ENCODE measurements at places on chromosomes 13 and 19. TPM values are rescaled to one million over a fixed set of nuclear protein-coding genes. Genes with fewer than 3 reads are reported as not detected.
A peak's percentile ranks its signal among the peaks of the same experiment; 100 is the strongest.

GRCh38 chr13:85230691-85231093 is 568.5 kb downstream of the SLITRK6 start:
- H3K27me3 ChIP-seq, result no peaks in the 10 kb centered on the region
- no peak overlapping the region for H3K4me3 ChIP-seq
- no peak overlapping the region for H3K27ac ChIP-seq

GRCh38 chr13:111490611-111491010 is 170.2 kb downstream of the TEX29 start:
- H3K4me3 ChIP-seq, result no peak overlapping the region
- peaks cover 3% of the 10 kb centered on the region for H3K27me3 ChIP-seq
- H3K27ac ChIP-seq, result no peak overlapping the region
- DNase-seq, result no peak
- no peaks in the 10 kb centered on the region for H3K4me1 ChIP-seq
- H3K36me3 ChIP-seq, result no peaks in the 10 kb centered on the region

Gene SHISA2
- total RNA-seq, result 5.5 TPM

DNA sequence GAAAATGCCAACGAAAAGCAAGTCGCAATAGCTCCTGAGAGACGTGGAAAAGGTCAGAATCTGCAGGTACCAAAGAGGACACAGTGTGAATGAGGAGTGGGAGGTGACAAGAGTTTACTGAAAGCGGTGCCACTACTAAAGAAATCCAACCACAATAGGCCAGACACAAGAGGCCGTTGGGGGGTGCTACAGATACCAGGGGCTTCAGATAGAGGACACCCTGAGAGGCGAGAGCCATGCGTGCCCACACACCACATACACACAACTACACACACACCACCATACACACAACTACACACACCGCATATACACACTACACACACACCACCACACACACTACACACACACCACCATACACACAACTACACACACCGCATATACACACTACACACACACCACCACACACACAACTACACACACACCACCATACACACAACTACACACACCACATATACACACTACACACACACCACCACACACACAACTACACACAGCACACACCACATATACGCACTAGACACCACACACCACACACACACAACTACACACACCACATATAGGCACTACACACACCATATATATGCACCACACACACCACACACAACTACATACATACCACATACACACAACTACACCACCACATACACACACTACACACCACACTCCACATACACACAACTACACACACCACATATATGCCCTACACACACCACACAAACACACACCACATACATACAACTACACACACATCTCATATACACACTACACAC is 28.5 kb downstream of the CRYL1 start:
- H3K27me3 ChIP-seq, result no peaks in the 10 kb centered on the region
- no peak overlapping the region for H3K4me3 ChIP-seq

DNA sequence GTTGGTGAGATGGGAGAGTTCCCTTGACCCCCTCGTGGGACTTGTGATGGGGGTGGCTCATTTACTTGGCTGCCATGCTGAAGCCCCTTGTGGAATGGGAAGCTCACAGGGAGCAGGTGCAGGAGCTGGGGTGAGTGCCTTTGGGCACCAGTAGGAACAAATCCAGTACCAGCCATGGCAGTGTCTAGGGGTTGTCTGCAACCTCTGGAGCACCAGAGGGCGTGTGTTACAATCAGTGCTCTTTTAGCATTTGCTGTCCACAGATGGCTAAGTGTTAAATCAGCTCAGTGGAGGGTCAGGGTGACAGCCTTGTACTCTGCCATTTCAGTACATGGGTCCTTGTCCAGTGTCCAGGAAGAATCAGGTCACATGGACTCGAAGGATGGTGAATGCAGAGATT is 75.6 kb downstream of the ATP8A2 start:
- H3K36me3 ChIP-seq, result no peaks in the 10 kb centered on the region
- no peaks in the 10 kb centered on the region for H3K4me1 ChIP-seq
- H3K27ac ChIP-seq, result no peak overlapping the region
- DNase-seq, result no peak
- no peaks in the 10 kb centered on the region for H3K27me3 ChIP-seq

DNA sequence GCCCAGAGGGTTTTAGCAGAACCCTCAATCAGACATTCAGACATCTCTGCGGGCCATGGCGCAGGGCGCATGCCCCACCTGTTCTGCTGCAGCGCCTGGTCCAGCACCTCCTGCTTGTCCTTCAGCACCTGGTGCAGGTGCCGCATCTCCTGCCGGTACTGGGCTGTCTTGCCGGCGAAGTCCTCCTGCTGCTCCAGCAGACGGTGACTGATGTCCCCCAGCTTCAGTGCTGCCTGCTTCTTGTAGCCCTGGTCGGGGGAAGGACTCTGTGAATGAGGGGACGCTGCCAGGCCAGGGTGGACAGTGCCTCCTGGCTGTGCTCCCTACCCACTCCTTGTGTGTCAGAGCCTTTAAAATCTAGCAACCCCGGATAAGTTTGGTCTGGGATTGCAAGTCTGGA is 12.2 kb upstream of the SLC7A9 start:
- H3K27ac ChIP-seq, result no peak overlapping the region
- H3K4me3 ChIP-seq, result no peak overlapping the region
- H3K27me3 ChIP-seq, result no peaks in the 10 kb centered on the region
- peaks cover 7% of the 10 kb centered on the region for H3K4me1 ChIP-seq
- DNase-seq, result no peak

DNA sequence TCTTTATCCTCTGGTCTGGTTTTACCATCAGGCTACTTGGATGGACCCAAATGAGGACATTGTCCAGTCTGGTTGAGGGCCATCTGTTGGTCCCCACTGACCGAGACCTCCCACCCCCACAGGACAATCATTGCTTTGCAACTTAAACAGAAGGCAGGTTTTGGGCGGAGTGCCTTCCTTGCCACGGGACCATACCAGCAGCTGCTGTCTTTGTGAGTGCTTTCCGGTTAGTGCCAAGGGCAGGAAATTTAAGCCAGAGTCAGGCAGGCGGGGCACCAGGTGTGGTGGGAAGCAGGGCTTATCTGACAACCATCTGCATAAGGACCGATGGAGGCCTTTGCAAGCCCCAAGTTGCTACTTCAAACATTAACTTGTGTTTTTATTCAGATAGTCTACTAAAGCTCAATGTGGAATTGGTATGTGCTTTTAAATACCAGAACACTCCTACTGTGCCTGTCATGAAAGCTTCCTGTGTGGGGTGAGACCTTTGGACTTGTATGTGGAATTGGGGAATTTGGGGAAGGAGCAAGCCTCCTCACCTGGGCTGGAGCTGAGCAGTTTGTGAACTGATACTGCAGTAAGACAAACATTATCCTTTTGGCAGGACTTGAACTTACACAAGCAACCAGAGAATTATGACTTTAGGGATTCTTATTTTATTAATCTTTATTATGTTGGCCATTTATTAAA is 39.3 kb upstream of the UBE2L5 start:
- peaks cover 3% of the 10 kb centered on the region for H3K27me3 ChIP-seq
- no peak for DNase-seq
- H3K36me3 ChIP-seq, result no peaks in the 10 kb centered on the region
- H3K4me1 ChIP-seq, result no peaks in the 10 kb centered on the region
- no peak overlapping the region for H3K4me3 ChIP-seq

DNA sequence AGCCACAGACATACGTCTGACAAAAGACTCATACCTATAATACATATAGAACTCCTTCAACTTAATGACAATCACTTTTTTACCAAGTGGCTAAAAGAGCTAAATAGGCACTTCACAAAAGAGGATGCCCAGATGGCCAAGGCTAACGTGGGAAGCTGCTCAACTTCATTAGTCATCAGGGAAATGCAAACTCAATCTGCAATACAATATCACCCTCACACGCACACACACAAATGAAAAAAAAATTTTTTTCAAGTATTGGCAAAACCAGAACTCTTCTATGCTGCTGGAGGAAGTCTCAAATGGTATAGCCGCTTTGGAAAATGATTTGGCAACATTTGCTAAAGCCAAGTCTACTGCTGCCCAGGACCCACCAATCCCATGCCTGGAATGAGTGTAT is 14.6 kb upstream of the DNMT1 start:
- no peak overlapping the region for H3K27ac ChIP-seq
- peak; percentile 70 for DNase-seq
- no peak overlapping the region for H3K4me3 ChIP-seq
- no peaks in the 10 kb centered on the region for H3K27me3 ChIP-seq
- H3K4me1 ChIP-seq, result peaks cover 19% of the 10 kb centered on the region
- no peaks in the 10 kb centered on the region for H3K36me3 ChIP-seq

DNA sequence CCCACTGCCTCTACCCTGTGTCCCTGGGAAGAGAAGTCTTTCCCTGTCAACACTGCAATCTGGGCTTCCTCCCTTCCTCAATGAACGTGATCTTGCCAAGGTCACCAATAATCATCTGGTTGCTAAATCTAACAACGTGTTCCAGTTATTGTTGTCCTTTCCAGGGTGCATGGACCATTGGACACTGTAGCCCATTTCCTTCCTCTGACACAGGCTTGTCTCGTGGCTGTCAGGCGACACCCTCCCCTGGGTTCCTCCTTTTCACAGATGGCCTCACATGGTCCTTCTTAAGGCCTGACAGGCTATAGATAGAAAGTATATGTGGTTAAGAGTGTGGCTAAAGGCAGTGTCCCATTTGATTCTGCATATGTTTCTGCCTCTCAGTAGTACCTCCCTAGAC is 67.7 kb upstream of the STARD13 start:
- no peak for DNase-seq
- no peaks in the 10 kb centered on the region for H3K36me3 ChIP-seq
- no peaks in the 10 kb centered on the region for H3K27me3 ChIP-seq

- H3K36me3 ChIP-seq, result no peaks in the 10 kb centered on the region
- no peak overlapping the region for H3K4me3 ChIP-seq
- DNase-seq, result no peak
- H3K27me3 ChIP-seq, result no peaks in the 10 kb centered on the region
- no peaks in the 10 kb centered on the region for H3K4me1 ChIP-seq
- H3K27ac ChIP-seq, result no peak overlapping the region
Observed at GRCh38 chr13:110984381-110984780, 69.5 kb upstream of the ANKRD10 start.

- H3K4me1 ChIP-seq, result no peaks in the 10 kb centered on the region
- no peak overlapping the region for H3K4me3 ChIP-seq
- no peak overlapping the region for H3K27ac ChIP-seq
Observed at GRCh38 chr13:54449922-54450321, 1421.3 kb downstream of the OLFM4 start.

GRCh38 chr13:74870865-74871264 is 611.1 kb downstream of the TBC1D4 start:
- DNase-seq, result no peak
- H3K4me1 ChIP-seq, result no peaks in the 10 kb centered on the region
- no peaks in the 10 kb centered on the region for H3K27me3 ChIP-seq
- no peaks in the 10 kb centered on the region for H3K36me3 ChIP-seq

Gene CERS1
- 6.8 TPM for total RNA-seq

- DNase-seq, result no peak
- H3K27me3 ChIP-seq, result no peaks in the 10 kb centered on the region
- no peak overlapping the region for H3K27ac ChIP-seq
- no peaks in the 10 kb centered on the region for H3K36me3 ChIP-seq
- H3K4me1 ChIP-seq, result no peaks in the 10 kb centered on the region
- H3K4me3 ChIP-seq, result no peak overlapping the region
Observed at GRCh38 chr13:90591260-90591926, 756.1 kb upstream of the MIR17HG start.

GRCh38 chr19:47614021-47614295 is 5.0 kb downstream of the BICRA start:
- no peaks in the 10 kb centered on the region for H3K27me3 ChIP-seq
- no peaks in the 10 kb centered on the region for H3K36me3 ChIP-seq
- peaks cover 24% of the 10 kb centered on the region for H3K4me1 ChIP-seq
- H3K4me3 ChIP-seq, result no peak overlapping the region

- no peak overlapping the region for H3K27ac ChIP-seq
- DNase-seq, result peak; percentile 8
- H3K36me3 ChIP-seq, result no peaks in the 10 kb centered on the region
- no peaks in the 10 kb centered on the region for H3K4me1 ChIP-seq
Observed at GRCh38 chr13:43113603-43114002, 90.2 kb downstream of the DNAJC15 start.

DNA sequence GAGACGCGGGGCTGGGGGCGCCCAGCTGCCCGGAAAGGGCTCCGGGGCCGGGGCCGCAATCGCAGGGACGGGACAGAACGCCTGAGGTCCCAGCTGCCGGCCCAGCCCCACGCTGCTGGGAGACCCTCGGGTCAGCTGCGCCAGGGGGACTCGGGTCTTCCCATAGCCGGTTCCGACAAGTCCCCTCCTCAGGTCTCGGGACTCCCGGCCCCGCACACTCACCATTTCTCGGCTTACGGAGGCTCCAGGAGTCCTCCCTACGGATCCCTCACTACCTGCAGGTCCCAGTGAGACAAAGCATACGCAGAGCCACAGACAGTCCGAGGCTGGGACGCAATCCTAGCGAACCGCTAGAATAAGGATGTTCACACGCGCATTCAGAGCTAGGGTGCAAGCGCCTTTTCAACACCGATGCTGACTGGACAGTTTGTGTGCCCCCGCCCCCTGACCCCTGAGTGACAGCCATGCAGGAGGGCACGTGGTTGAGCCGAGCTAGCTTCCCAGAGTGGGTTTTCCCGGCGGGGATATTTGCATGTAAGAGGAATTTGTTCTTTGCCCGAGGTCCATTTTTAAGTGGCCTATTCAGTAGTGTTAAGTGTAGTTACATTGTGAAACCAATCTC is 13.6 kb downstream of the ZNF490 start:
- H3K4me1 ChIP-seq, result no peaks in the 10 kb centered on the region
- H3K36me3 ChIP-seq, result no peaks in the 10 kb centered on the region
- DNase-seq, result no peak
- H3K27ac ChIP-seq, result no peak overlapping the region
- H3K27me3 ChIP-seq, result no peaks in the 10 kb centered on the region

All from astrocyte (in vitro differentiated cells and primary cell).